GM23248 (cell line): ENCODE measurements at places on chromosomes 12 and 14. TPM values are rescaled to one million over a fixed set of nuclear protein-coding genes. Genes with fewer than 3 reads are reported as not detected.

DDN gene
- total RNA-seq, result 0.13 TPM in 1 of 2 replicates, not detected in the other

HOXC13 gene
- total RNA-seq, result not detected in 2 replicates

PUS7L gene
- 15.0 and 20.6 TPM in 2 replicates for total RNA-seq

SLC4A8 gene
- 2.6 and 4.3 TPM in 2 replicates for total RNA-seq

UTP20 gene
- 13.4 and 15.4 TPM in 2 replicates for total RNA-seq

FOXG1 gene
- total RNA-seq, result not detected in 2 replicates
